ENCODE measurements at places on chromosomes 12 and 14.

- DNase-seq: no peak
Observed at GRCh38 chr12:123519141-123520001, 14.1 kb downstream of the RILPL1 start.

- no peak for DNase-seq
Observed at GRCh38 chr14:50943943-50944646, at the start of gene PYGL. Gene PYGL (minus strand): TSS chr14:50944483. CDS start chr14:50944403, 80 bp downstream.

- DNase-seq: no peak
Observed at GRCh38 chr14:87043667-87044200, 949.2 kb downstream of the GALC start.

- no peak for DNase-seq
Observed at GRCh38 chr12:88325076-88325815, 183.1 kb downstream of the TMTC3 start.

- no peak for DNase-seq
Observed at GRCh38 chr12:124487834-124488165, 79.6 kb downstream of the NCOR2 start.

DNA sequence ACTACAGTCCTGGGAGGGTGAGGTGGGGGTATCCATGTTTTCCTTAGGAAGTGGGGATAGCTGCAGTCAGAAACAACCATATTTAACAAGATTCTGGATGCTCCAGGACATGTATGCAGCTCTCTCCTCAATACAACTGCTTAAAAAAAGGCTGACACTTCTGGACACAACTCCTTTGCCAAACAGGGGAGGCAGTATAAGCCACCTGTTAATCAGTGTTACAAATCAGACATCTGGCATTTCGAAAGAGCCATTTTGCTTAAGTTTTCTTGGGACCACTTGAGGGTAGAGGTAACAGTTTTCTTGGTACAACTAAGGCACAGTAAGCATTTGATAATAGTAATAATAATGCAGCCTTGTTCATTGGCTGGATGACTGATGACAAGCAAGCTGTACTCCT, 47.1 kb downstream of the RPGRIP1 start:
- DNase-seq: no peak

DNA sequence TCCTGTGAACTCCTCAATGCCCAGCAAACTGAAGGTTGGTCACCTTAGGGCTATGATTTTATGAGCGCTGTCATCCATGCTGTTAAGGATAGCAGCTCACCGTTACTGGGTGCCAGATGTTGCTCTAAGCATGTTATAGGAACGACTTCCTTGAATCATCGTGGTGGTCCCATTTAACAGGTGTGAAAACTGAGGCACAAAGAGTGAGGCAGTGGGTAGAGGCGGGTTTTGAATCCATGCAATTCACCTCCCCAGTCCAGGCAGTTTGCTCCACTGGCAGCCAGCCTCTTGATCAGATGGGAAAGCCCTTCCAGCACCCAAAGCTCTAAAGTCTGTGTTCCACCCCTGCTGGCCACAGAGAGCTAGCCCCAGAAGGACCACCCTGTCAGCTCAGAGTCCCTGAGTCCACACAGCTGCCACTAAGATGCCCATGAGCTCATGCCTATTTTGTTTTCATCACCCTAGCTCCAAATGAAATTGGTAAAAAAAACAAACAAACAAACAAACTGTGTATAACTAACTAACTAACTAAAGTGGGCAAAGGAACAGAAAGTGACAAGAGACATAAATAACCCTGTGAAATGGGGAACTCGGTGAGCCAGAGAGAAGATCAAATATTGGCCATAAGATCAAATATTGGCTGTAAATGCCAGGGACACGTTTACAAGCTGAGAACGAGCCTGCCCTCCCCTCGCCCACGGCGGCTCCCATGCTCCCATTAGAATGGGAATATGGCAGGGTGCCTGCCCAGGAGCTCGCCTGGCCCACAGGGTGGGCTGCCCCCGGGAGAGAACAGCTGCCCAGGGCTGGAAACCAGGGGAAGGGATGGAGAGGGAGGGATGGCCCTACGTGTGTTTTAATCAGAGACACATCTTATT, 72.3 kb upstream of the RFLNA start:
- DNase-seq: no peak

- DNase-seq: no peak
Observed at GRCh38 chr12:132363661-132364347, 34.4 kb upstream of the GALNT9 start.

DNA sequence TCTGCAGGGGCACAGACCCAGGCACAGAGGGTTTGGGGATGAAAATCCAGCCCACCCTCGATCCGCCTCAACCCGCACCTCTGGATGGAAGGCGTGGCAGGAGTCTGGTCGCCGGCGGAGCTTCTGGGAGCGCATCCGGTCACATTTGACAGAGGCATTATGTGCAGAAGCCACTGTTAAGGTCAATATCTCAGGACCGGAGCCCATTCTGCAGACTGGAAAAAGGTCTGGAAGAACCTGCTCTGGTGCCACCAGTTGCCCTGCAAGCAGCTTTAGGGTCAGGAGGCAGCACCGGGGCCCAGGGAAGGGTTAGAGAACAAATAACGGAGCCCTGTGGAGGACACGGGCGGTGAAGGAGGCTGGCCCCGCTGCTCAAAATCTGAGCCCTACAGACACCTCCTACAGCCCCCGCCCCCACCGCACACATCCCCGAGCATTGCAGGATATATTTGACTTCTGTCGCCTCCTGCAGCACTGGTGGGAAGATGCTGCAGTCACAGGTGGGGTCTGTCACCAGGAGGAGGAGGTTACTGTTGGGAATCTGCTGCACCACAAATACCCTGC, 25.1 kb upstream of the LRTM2 start:
- DNase-seq: no peak

- DNase-seq: no peak
Observed at GRCh38 chr14:20332431-20332787, 670 bp downstream of the CCNB1IP1 start.

DNA sequence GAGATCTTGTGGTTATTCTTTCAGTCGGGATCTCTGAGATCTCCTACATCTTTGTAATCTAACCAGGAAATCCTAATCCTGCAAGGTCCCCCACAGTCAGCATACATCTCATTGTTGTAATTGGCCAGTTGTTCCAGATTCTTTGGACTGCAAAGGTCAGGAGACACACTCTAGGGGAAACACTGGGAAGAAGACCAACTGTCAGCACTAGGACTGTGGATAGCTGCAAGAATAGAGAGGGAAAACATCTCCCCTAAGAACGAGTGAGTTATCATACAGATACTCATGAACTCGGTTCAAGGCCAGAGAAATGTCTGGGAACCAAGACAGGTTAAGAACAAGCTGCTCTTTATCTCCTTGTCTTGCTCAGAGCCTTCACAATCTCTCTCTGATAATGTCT, 217.9 kb upstream of the TMPO start:
- DNase-seq: no peak

GRCh38 chr12:69388371-69388770, 28.8 kb downstream of the YEATS4 start:
- no peak for DNase-seq

DNA sequence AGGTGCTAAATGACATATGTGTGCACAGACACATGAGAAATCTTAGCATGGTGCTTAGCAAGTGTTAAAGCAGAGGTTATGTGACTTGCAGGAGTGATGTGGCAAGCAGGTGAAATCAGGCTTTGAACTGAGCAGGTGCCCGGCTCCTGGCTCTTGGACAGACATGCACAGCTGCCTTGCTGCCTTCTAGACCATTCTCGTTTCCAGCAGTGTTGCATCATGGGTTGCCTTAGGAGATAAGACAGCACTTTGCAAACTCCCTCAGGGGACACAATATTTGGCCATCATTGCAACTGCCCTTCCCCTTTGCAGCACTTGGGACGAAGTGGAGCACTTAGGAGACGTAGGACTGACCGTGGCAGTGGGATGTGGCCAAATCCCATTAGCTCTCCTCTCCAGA, 17.2 kb upstream of the GSC start:
- no peak for DNase-seq

DNA sequence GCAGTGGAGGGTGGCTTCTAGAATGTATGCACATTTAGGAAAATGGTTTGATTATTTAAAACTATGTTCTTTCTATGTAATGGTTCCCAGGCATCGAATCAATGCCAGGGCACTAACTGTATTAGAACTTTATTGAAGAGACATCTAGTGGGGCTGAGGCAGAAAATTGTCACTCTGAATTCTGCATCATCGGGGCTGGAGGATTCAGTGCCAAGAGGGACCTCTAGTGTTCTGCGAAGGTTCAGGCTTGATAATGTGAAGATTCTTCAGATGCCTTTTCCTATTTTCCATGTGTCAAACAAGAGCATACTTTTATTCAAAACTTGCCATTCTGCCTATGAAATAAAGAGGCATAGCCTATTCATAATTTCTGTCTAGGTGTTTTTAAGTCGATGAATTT, 146.3 kb downstream of the CAND1 start:
- DNase-seq: no peak
